ENCODE measurements at places on chromosomes 6 and 20. TPM values are rescaled to one million over a fixed set of nuclear protein-coding genes. Genes with fewer than 3 reads are reported as not detected.

The WFDC12 gene
- total RNA-seq, result not detected

GRCh38 chr20:36802326-36803222 lies 29.0 kb upstream of the DSN1 start:
- no peak overlapping the region for H3K27ac ChIP-seq
- H3K4me3 ChIP-seq, result no peak overlapping the region
- DNase-seq, result no peak
- H3K27me3 ChIP-seq, result no peaks in the 10 kb centered on the region
- peaks cover 99% of the 10 kb centered on the region for H3K36me3 ChIP-seq
- no peaks in the 10 kb centered on the region for H3K4me1 ChIP-seq

GRCh38 chr20:61901392-61902220 lies 164.1 kb downstream of the TAF4 start:
- no peak for DNase-seq
- no peak overlapping the region for H3K27ac ChIP-seq
- H3K27me3 ChIP-seq, result peaks cover 87% of the 10 kb centered on the region
- H3K36me3 ChIP-seq, result no peaks in the 10 kb centered on the region
- H3K4me3 ChIP-seq, result no peak overlapping the region

GRCh38 chr20:2397091-2397490 lies 16.4 kb downstream of the TGM6 start:
- H3K36me3 ChIP-seq, result no peaks in the 10 kb centered on the region
- no peak overlapping the region for H3K27ac ChIP-seq
- H3K27me3 ChIP-seq, result peaks cover 38% of the 10 kb centered on the region
- no peaks in the 10 kb centered on the region for H3K4me1 ChIP-seq
- DNase-seq, result no peak
- H3K4me3 ChIP-seq, result no peak overlapping the region

DNA sequence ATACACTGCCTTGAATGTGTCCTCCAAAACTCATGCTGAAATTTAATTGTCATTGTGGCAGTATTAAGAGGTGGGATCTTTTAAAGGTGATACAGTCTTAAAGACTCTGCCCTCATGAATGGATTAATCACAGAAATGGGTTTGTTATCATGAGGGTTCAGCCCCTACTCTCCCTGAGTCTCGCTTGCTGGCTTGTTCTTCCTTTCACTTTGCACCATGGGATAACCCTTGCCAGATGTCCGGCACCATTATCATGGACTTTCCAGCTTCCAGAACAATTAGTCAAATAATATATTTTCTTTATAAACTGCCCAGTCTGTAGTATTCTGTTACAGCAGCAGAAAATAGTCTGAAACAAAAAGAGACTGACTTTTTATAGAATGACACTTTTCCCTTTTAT lies 67.9 kb upstream of the TENT5A start:
- no peaks in the 10 kb centered on the region for H3K36me3 ChIP-seq
- H3K4me3 ChIP-seq, result peak overlapping the region; percentile 2
- H3K4me1 ChIP-seq, result peaks cover 8% of the 10 kb centered on the region
- no peaks in the 10 kb centered on the region for H3K27me3 ChIP-seq

- no peak overlapping the region for H3K27ac ChIP-seq
- no peak overlapping the region for H3K4me3 ChIP-seq
- no peaks in the 10 kb centered on the region for H3K27me3 ChIP-seq
- peaks cover 81% of the 10 kb centered on the region for H3K36me3 ChIP-seq
Measured at GRCh38 chr20:21339499-21339898, 36.4 kb downstream of the XRN2 start.

DNA sequence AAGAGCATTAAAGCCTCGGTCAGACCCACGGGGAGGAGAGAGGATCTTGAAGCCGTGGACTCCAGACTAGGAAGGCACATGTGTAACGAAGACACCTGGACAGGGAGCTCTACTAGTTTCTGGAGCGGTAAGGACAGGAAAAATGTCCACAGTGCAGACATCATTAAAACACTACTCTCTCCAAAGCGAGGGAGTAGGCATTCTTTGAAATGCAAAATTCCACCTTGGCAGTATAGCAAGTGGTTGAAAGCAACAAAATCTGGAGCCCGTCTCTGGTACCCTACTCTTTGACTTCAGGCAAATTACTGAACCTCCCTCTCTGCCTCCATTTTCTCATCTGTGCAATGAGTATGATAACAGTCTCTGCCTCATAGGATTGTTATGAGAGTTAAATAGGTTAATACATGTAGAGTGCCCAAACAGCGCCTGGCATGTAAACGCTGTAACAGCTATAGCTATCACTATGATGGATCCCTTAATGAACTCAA lies 408 bp upstream of the CRIP3 start:
- peak overlapping the region; percentile 69 for H3K4me3 ChIP-seq
- no peak for DNase-seq
- peak overlapping the region; percentile 77 for H3K27ac ChIP-seq
- no peaks in the 10 kb centered on the region for H3K36me3 ChIP-seq

DNA sequence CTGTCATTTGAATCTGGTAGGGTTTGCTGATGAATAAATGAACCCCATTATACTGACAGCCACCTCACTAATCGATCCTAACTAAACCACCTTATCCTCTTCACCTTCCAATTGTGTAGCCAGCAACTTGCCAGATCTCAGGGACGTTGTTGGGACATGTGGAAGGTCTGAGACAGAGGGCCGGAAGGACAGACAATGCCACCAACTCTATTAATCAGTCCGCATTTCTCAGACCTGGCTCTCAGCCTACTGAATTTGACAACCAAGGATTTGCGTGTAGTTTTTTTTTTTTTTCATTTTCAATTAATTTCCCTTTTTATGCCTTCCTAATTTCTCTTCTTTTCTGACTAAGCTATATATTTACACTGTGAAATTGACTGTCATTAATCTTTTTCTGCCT lies 122.5 kb downstream of the CARMIL1 start:
- no peaks in the 10 kb centered on the region for H3K4me1 ChIP-seq
- H3K27me3 ChIP-seq, result no peaks in the 10 kb centered on the region
- no peak overlapping the region for H3K4me3 ChIP-seq
- no peak overlapping the region for H3K27ac ChIP-seq
- H3K36me3 ChIP-seq, result no peaks in the 10 kb centered on the region
